ENCODE measurements at places on chromosomes 3 and 15. TPM values are rescaled to one million over a fixed set of nuclear protein-coding genes. Genes with fewer than 3 reads are reported as not detected.

- DNase-seq, result no peak
Observed at GRCh38 chr3:89217148-89217685, 109.8 kb downstream of the EPHA3 start.

- no peak for DNase-seq
Observed at GRCh38 chr3:110732420-110732819, 339.2 kb upstream of the NECTIN3 start.

GRCh38 chr3:4852780-4853748, 126.2 kb upstream of the BHLHE40 start:
- DNase-seq, result no peak

- no peak for DNase-seq
Observed at GRCh38 chr3:126954141-126954842, 28.6 kb upstream of the PLXNA1 start.

GRCh38 chr3:12139111-12139511, 19.6 kb downstream of the TIMP4 start:
- DNase-seq, result no peak

DNA sequence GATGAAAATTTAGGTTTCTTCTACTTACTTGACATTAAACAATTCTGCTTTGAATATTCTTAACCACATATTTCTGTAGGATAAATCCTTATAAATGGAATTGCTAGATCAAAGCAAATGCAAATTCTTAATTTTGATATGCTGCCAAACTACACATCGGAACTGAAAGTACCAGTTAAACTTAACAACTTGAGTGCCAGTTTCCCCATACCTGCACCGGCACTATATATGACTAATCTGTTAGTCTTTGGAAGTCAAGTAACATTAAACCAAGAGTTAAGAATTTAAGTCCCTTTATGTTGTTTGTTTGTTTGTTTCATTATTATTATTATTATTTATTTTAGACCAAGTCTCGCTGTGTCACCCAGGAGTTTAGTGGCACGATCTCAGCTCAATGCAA, 103.9 kb upstream of the AKAP13 start:
- no peak for DNase-seq

GRCh38 chr3:65560133-65560532, 478.6 kb downstream of the MAGI1 start:
- DNase-seq, result no peak

Gene GRK7
- not detected for total RNA-seq

Gene CPLX3
- total RNA-seq, result not detected

Gene GABPB1
- total RNA-seq, result 27.8 TPM

All from thoracic aorta (tissue), 2 donors.